Activated CD4-positive, alpha-beta T cell treated with anti-CD3 and anti-CD28 coated beads for 36 hours (primary cell): ENCODE measurements at places on chromosomes 2 and 18. TPM values are rescaled to one million over a fixed set of nuclear protein-coding genes. Genes with fewer than 3 reads are reported as not detected.

- H3K4me3 ChIP-seq, result no peak overlapping the region
- H3K4me1 ChIP-seq, result no peaks in the 10 kb centered on the region
- no peaks in the 10 kb centered on the region for H3K36me3 ChIP-seq
- H3K27ac ChIP-seq, result no peak overlapping the region
- no peaks in the 10 kb centered on the region for H3K27me3 ChIP-seq
These were observed 637.2 kb downstream of the DCDC2C start for GRCh38 chr2:4340536-4340935.

SCTR gene
- not detected for total RNA-seq

KIF1A gene
- total RNA-seq, result 4.6 TPM

GRCh38 chr2:64837116-64837731 lies 152.0 kb upstream of the SLC1A4 start:
- H3K4me1 ChIP-seq, result peaks cover 3% of the 10 kb centered on the region
- H3K36me3 ChIP-seq, result no peaks in the 10 kb centered on the region
- no peak overlapping the region for H3K4me3 ChIP-seq
- DNase-seq, result no peak
- no peak overlapping the region for H3K27ac ChIP-seq

DPY30 gene
- 74.2 TPM for total RNA-seq

GRCh38 chr2:99338029-99338585 lies 918 bp downstream of the EIF5B start:
- no peaks in the 10 kb centered on the region for H3K27me3 ChIP-seq
- peak; percentile 11 for DNase-seq
- peaks cover 7% of the 10 kb centered on the region for H3K36me3 ChIP-seq
- H3K27ac ChIP-seq, result no peak overlapping the region

DNA sequence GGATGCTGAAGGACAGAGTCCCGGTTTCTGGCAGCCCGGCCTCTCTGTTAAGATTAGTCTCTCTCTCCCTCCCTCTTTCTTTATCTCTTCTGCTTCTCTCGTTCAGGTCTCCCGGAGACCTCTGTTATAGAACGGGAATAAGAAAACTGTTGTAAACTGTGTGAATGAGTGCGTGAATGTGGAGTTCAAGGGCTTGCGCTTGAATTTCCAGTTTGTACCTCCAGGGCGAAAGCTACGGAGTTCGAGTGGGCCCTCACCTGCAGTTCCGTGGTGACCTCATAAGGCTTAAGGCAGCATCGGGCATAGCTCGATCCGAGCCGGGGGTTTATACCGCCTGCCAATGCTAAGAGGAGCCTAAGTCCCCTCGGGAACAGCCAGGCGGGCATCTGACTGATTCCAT lies 26.4 kb downstream of the SKA1 start:
- no peak overlapping the region for H3K4me3 ChIP-seq
- H3K27ac ChIP-seq, result no peak overlapping the region
- no peak for DNase-seq
- peaks cover 2% of the 10 kb centered on the region for H3K4me1 ChIP-seq

GRCh38 chr2:176494949-176495353 lies 225.7 kb downstream of the MTX2 start:
- H3K4me1 ChIP-seq, result peaks cover 12% of the 10 kb centered on the region
- H3K27ac ChIP-seq, result no peak overlapping the region
- no peak for DNase-seq
- H3K4me3 ChIP-seq, result no peak overlapping the region
- peaks cover 26% of the 10 kb centered on the region for H3K27me3 ChIP-seq

CLEC4F gene
- total RNA-seq, result not detected

ATP6V1C2 gene
- not detected for total RNA-seq

C2orf80 gene
- not detected for total RNA-seq

DNA sequence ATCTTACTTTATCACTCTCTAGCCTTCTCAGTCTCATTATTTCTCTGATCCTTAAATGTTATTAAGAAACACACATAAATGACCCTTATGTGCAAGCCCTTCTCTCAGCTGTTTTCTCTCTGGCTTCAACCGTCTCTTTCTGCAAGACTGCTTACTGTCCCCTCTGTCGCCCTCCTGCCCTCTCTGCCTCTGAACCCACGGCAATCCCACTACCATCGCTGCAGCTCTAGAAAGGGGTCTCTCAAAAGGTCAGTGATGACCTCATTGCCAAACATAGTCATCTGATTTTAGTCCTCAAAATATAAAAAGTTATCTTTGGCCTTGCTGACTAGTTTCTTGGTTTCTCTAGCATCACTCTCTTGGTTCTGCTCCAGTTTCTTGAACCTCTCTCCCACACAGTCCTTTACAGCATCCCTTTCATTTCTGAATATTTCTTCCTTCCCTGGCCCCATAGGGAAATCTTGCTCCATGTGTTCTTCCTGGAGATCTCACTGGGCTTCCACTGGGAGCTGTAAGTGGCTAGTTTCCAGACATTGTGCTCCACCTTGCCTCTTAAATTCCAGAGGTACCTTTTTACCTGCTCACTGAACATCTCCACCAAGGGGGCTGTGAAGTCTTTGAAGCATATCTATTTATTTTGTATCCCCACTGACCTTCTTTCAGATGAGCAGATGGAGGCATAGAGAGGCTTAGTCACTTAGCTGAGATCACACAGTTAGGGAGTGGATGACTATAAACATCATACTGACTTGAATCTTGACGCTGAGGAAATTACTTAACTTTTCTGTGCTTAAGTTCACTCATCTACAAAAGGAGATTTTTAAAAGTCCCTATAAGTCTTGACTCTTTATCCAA lies 96.2 kb downstream of the PDE1A start:
- no peak for DNase-seq
- no peak overlapping the region for H3K27ac ChIP-seq
- no peaks in the 10 kb centered on the region for H3K36me3 ChIP-seq
- H3K27me3 ChIP-seq, result no peaks in the 10 kb centered on the region

TIA1 gene
- total RNA-seq, result 98.3 TPM

DNA sequence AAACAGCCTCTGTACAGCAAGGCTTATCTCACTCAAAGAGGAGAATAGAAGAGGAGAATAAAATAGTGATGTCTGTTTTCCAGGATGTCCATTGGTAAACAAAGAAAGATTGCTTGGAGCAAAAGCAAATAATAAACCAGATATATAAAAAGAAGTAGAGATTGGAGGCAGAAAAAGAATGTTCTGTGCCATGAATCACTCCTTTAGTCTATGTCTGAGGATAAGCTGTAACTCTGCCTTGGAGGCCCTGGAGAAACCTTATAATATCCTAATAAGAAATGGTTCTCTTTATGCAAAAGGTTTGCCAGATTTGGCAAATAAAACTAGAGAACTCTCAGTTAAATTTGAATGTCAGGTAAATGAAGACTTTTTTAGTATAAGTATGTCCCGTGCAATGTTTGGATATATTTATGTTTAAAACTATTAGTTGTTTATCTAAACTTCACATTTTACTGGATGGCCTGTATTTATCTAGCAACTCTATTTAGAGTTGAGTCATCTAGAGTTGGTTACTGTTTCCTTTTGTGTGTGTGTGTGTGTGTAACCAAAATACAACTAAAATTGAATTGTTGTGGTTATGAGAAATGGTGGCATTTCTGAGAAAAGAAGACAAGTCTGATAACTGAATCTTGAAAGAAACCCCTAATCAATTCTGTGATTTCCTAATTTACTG lies 510.3 kb upstream of the SETBP1 start:
- no peak for DNase-seq
- H3K36me3 ChIP-seq, result no peaks in the 10 kb centered on the region
- H3K4me3 ChIP-seq, result no peak overlapping the region
- H3K27ac ChIP-seq, result no peak overlapping the region
- H3K27me3 ChIP-seq, result no peaks in the 10 kb centered on the region
- no peaks in the 10 kb centered on the region for H3K4me1 ChIP-seq

CCT4 gene
- total RNA-seq, result 373 TPM

ABCG5 gene
- not detected for total RNA-seq

DNA sequence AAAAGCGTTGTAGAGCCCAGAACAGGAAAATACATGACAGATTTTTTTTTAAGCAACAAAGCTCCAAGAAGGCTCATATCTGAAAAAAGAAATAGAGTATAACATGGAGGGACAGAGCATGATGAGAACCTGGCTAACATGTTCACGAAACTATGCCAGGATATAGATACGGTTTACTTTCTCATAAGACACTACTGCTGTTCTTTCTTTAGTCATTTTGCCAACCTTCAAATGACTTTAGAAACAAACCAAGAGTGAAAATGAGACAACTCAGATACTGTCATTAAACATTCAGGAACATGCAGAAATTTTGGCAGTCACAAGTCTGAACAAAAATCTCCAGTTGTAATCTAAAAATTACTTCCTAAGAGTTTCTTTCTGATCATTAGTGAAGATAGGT lies 14.3 kb downstream of the LPIN2 start:
- peak overlapping the region; percentile 92 for H3K27ac ChIP-seq
- H3K36me3 ChIP-seq, result peaks cover 47% of the 10 kb centered on the region
- H3K4me3 ChIP-seq, result peak overlapping the region; percentile 47
- no peak for DNase-seq
- H3K27me3 ChIP-seq, result no peaks in the 10 kb centered on the region

SLC9A4 gene
- not detected for total RNA-seq

DNA sequence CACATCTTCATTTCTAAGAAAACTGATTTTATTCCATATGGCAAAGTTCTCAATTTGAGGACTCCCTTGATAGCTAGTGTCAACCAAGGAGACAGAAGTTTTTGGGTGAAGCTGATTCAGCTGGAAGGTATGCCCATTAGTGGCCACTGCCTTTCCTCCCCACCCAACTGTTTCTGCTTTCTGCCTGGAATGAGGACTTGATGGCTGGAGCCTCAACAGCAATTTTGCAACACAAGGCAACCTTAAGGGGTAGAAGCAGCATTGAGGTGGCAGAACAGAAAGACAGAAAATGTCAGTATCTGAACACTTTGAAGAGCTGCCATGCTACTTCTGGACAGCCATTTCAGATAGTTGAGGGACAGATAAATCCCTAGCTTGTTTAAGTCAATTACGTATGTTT lies 47.0 kb downstream of the INHBB start:
- H3K27ac ChIP-seq, result no peak overlapping the region
- H3K4me3 ChIP-seq, result no peak overlapping the region
- no peak for DNase-seq
- no peaks in the 10 kb centered on the region for H3K36me3 ChIP-seq
- no peaks in the 10 kb centered on the region for H3K4me1 ChIP-seq
